Right ventricle myocardium superior (tissue), 1 donor: ENCODE measurements at places on chromosomes 12 and 14. TPM values are rescaled to one million over a fixed set of nuclear protein-coding genes. Genes with fewer than 3 reads are reported as not detected.
A peak's percentile ranks its signal among the peaks of the same experiment; 100 is the strongest.

DNA sequence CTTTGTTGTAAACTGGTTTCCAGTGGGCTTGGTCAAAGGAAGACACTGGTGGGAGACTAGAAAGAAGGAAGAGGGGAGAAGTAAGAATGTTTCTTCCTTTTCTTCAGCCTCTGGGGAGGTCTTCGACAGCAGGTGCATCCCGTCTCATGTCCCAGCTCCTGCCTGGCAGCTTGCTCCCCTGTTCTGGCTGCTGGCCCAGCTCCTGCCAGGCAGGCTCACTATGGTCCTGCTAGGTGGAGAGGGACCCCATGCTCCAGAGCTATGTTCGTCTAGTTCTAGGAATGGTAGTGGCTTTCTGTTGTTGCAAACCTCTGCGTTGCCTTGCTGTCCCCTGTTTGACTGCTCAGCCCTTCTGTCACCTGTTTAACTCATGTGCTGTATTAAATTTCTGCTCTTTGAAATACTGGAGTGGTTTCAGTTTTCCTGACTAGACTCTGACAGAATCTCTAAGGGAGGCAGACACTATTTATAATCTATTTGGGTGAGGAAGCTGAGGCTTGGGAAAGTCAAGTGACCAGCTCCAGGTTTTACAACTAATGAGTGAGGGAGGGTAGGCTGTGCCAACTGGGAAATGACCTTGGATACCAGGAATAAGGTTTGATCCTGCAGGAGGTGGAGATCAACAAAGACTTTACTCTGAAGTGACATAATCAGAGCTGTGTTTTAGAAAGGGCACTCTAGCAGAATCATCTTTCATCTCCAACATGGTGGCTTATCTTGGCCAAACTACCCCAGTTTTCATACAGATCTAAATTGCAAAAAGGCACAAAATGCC, 94.7 kb upstream of the DDHD1 start:
- DNase-seq, result no peak

- DNase-seq, result no peak
Measured at GRCh38 chr12:107530701-107531100, 154.9 kb upstream of the PWP1 start.

GRCh38 chr12:85301051-85301450, 21.0 kb downstream of the ALX1 start:
- DNase-seq, result no peak

DNA sequence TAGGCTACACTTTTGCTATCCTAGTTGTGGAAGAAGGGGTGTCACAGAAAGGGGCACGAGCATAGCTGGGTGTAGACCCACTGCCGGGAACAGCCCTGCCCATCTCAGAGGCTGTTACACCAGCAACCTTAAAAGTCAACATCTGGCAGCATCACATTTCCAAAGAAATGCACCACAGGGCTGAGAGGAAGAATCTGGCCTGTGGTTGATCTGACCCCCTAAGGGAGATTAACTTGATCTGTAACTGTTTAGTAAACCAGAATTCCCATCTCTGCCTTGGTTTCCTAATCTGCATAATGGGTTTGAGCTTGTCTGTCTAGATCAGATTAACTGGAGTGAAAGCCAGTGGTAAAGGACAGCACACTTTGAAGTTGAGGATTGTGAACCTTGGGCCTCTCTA, 1.3 kb downstream of the LRP1-AS start:
- no peak for DNase-seq

DNA sequence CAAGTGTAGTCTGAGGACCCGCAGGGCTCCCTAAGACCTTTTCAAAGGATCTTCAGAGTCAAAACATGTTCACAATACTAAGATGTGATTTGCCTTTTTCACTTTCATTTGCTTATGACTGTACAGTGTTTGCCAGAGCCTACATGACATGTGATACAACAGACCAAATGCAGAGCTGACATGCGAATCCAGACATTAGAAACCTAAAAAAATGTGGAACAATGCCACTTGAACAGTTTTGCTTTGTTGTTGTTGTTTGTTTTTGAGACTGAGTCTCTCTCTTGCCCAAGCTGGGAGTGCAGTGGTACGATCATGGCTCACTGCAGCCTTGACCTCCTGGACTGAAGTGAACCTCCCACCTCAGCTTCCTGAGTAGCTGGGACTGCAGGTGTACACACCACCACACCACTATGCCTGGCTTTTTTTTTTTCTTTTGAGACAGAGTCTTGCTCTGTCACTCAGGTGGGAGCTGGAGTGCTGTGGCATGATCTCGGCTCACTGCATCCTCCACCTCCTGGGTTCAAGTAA, 5.3 kb upstream of the RAB35 start:
- DNase-seq, result no peak

DNA sequence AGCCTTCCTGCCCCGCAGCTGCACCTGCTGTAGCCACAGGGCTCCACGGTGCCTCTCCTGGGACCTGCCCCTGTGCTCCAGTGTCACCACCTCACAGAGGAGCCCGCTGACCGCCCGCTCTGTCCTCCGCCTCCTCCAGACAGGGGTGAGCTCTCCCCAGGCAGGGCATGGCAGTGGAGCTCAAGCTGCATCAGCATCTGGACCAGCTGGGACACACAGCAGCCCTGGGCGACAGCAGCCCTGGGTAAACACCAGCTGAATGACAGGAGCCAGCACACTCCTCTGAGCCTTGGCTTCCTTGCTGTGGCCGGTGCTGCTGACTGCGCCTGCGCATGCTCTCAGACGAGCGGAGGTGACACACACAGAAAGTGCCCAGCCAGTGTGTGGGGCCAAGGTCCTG, 22.0 kb downstream of the CHGA start:
- no peak for DNase-seq

DNA sequence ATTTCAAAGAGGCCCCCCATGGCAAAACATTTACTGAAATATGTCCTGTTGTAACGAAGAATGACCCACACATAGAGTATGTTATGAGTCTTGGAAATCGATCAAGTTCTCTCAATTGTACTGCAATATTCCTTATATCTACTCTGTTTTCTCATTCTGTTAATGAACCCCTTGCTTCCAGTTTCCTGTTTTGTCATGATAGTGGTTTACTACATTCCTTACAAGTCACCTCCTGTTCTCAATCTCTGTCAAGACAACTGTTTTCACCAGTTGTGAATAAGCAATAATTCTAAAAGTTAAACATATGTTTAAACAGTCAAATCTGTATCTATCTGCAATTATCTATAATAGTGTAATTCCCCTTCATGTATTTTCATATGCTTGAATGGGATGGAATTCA, 16.4 kb upstream of the ARID2 start:
- DNase-seq, result no peak

- no peak for DNase-seq
Measured at GRCh38 chr14:50232276-50232642, 881 bp upstream of the SOS2 start.

DNA sequence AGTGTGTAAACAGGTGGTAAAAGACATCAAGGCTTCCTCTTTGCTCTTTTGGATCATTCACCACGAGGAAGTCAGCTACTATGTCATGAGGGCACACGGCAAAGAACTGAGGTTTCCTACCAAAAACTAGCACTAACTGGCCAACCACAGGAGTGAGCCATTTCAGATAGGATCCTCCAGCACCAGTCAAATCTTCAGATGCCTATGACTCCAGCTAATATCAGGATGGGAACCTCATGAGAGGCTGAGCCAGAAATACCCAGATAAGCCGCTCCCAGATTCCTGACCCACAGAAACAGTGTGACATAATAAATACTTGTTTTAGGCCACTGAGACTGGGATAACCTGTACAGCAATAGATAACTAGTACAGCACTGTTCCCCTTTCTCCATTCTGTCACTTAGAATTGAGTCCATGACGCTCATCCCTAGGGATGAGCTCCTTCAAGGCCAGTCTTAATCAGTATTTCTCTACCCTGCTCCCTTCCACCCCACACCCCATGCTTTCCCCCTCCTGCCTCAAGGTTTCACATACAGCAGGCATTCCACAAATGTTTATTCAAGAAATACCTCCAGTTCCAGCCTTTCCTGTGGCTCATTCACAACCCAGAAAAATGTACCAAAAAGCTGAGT, 68.4 kb downstream of the PPM1H start:
- no peak for DNase-seq

GRCh38 chr12:115611477-115611876, 666.0 kb downstream of the MED13L start:
- peak; percentile 60 for DNase-seq

GRCh38 chr12:32334371-32334777, 65.0 kb upstream of the FGD4 start:
- no peak for DNase-seq

DNA sequence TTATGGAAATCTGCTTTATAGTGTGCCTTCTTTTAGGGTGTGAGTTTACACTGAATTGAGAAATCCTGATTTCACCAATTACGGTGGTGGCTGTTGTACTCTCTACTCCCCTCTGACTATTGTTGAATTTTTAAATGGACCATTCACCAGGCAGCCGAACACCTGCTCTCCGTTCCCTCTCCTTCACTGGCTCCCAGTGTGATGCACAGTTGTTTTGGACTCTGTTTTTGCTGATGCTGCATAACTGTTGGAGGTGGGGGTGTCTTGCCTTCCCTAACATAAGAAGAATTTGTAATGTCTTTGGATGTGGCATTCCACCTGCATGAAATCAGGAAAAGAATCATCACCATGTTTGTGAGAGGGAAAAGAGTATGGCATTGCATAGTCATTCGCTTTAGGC, 341.2 kb downstream of the SNAPC1 start:
- no peak for DNase-seq

DNA sequence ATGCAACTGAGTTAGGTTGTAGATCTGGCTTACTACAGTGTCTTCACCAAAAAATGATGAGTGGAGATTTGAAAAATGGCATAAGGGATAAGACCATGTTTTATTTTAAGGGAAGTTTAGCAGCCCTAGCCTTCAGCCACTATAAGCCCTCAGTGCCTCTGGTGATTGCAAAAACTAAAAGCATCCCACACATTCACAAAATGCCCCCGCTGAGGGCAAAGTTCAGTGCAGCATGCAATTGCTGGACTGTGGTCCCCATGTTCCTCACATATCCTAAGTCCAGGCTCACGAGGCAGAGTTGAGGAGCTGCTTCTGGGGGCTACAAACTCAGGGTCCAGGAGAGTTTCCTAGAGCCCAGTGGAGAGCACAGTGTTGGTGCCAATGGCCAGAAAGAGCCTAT, 29.6 kb upstream of the NCOR2 start:
- DNase-seq, result no peak

DNA sequence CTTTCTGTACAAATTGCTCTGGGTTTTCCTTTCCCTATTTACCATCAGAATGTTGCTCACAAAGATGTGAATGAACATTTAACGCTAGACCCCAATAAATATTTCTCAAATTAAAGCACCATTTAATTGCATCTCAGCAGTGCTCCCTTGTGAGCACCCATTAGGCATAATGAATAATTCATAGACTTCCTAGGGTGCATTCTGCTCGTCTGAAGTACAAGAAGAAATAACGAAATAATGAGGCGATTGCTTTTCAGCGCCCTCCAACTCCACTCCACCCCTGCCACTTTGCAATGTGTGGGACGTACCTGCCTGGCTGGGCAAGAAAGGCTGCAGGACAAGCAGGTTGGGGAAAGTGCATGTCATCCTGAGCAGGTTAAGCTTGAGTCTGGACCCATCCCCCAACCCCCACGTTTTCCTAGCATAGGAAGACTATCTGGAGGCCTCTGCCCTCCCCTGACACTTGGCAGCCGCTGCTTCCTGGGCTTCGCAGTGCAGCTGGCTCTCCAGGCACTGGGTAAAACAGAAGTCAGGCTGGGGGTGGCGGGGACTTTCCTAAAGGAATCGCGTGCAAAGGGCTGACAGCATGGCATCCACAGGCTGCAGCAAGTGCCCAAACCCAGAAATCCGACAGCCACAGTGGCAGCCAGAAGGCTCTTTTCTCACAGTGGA, 253.7 kb downstream of the DUSP6 start:
- peak; percentile 67 for DNase-seq

C3AR1 gene
- total RNA-seq, result 7.3 TPM

PPFIA2 gene
- 0.35 TPM for total RNA-seq

GPX2 gene
- total RNA-seq, result not detected

CEBPE gene
- not detected for total RNA-seq

RIN3 gene
- 11.0 TPM for total RNA-seq

GALNT16 gene
- total RNA-seq, result 101 TPM

ETFBKMT gene
- total RNA-seq, result 7.0 TPM

MSI1 gene
- 5.4 TPM for total RNA-seq

GLIPR1L1 gene
- total RNA-seq, result not detected
